ENCODE measurements at places on chromosomes 4 and X.

- peak; percentile 80 for DNase-seq
Measured at GRCh38 chr4:107930821-107931774, at the start of gene CYP2U1. CYP2U1 (plus strand) TSS chr4:107931549; CDS start chr4:107931644, 95 bp downstream.

- no peak for DNase-seq
Measured at GRCh38 chr4:53705151-53705764, 114.0 kb upstream of the LNX1 start.

DNA sequence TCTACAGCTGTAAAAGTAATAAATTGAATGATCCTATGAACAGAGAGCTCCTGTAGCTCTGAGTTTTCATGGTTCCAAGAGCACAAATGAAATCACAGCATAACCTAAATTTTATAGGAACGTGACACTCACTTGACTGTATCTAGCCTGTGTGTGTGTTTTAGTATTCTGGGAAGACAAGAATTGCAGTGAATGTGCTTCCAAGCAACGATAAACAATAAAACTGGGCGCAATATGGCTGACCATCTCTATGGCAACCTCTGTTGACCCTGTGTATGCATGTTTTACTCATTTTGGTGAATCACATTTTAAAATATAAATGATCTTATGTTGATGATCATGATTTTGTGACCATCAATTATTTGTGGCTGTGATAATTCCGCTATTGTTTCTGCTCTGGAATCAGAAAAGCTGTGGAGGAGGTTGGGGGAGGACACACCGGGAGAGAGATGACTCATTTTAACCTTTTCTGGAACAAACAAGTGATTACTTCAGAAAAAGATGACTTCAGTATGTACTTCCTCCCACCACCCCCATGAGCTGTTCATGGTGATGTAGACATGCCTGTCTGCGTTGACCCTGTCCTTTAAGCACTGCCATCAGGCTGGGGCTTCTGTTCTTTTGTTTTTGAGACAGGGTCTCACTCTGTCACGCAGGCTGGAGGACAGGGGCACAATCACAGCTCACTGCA is 31.8 kb downstream of the USP11 start:
- no peak for DNase-seq

DNA sequence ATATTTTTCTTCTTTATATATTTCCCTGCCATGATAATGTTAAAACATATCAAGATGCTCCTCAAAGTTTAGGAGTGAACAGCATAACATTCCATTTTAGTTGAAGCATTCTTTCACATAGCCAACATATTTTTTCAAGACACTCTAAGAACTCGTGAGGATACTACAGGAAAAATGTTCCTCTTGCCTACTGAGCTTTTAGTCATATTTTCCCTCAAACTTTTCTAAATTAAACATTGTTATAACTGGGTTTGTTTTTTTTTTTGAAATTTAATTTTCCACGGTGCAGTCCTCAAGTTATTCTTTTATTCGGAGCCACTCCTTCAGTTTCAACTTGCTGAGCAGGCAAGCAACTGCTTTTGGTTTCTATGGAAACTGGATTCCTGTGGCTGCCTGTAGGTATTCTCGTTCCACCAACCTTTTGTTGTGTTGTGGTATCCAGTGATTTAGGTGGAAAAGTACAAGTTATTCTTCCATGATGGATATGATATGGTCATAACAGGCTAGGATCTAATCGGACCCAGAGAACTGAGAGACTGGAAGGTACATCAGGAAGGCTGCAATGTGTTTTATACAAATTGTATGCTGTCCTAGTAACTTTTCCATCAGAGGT is 248.0 kb downstream of the TRIML1 start:
- no peak for DNase-seq

- DNase-seq, result no peak
Measured at GRCh38 chr4:15253349-15253748, 174.5 kb upstream of the C1QTNF7 start.

GRCh38 chrX:129496625-129497024 is 26.7 kb downstream of the SMARCA1 start:
- DNase-seq, result no peak

DNA sequence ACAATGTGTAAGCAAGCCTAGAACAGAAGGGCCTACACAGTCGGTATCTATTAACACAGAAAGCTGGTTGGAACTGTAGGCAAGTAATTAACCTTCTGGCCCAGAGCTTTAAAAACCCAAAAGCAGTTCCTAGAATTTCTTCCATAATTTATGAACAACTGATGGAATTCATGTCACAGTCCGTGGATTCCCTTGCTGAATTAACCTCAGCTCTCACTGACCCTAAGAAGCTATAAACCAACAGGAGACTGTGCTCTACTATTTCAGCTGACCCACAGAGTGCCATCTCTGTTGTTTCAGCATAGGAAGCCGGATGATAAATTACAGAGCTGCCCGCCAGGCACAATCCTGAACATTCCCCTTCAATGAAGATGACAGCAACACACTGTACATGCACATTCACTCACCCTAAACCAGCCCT is 157.3 kb downstream of the PRDM5 start:
- no peak for DNase-seq

DNA sequence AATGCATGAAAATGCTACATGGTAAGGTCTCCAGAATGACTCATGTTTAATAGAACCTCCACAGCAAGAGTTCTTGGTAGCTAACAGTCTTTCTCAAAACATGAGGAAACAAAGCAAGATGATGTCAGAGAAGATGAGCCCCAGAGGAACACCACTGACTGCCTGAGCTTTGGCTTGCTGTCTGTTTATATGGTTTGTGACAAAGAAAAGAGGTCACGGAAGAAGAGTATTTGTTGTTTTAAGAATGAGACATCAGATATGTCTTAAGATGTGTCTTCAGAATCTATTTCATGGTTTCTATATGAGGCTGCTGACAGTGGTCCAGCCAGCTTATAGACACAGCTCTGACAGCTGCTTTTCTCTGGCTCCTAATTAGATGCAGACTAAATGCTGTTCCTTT is 18.8 kb upstream of the AREG start:
- DNase-seq, result no peak

- DNase-seq, result no peak
Measured at GRCh38 chr4:139779691-139780090, 114.1 kb downstream of the MGST2 start.

DNA sequence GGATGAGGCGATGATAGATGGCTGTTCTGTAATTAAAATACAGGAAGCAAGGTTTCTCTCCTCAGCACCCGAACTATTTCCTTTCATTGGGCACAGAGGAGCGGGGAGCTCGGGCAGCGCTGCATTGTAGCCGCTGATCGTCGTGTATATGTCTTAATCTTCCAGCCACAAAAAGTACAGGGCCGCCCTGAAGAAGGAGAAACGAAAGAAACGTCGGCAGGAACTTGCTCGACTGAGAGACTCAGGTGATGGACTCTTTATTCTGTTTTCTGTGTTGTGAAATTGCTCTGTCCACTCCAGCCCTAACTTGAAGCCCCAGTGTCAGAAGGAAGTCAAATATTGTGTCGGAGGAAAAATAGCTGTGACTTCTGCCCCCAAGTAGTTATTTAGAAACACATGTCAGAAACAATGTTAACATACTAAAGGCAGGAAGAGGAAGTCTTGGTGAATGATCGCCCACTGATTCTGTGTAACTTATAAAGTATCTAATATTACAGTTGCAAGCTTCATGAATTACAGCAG is 546 bp downstream of the ZRSR2 start:
- no peak for DNase-seq

GRCh38 chr4:168993714-168994510 is 16.1 kb downstream of the CBR4 start:
- DNase-seq, result no peak

- peak; percentile 10 for DNase-seq
Measured at GRCh38 chr4:150402871-150403272, 179.1 kb upstream of the MAB21L2 start.

DNA sequence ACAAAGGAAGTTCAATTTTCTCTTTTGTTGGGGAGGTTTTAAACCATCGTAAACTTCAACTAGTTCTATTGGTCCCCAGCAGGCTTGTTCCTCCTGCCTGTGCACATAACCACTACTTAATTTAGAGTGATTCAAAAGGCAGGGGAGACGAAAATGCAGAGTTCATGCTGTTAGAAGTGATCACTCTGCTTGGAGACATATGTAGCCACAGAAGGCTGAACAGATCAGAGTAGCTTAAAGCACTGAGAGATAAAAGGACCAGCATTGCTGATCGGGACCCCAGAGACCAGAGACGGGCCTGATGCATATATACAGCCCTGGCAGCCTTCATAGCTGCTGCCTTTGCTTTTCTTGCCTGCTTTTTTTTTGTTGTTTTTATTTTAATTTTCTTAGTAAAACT is 662.0 kb upstream of the CPEB2 start:
- no peak for DNase-seq

DNA sequence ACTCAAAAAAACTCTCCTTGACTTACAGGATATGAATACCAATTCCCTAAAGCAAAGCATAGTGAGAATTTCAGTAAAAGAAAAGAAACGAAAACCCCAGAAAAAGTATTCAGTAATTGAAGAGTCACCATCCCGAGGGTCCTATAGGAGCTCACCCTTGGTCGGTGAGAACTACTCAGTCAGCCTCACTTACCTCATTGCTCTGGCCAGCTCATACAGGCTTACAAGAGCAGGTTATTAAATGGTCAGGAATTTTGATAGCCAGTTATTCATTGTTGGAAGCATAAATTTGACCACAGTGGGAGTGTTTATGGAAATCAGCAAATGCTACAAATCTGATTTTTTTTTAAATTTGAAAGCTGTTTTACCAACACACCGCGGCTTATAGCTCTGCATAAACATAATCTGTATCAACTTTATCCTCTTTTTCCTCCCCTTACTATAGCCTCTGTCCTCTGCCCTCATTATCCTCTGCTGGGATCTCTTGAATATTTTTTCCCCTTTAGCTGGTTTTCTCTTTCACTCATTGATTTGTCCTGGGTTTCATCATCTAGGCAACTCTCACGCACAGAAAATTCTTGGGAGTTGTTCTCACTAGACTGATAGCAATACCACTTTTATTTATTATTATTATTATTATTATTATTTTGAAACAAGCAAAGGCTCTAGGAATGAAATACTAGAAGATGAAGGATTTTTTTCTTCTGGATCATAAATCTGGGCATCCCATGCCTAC is 11.0 kb upstream of the CXCL2 start:
- DNase-seq, result no peak

- DNase-seq, result no peak
Measured at GRCh38 chrX:119738742-119739141, 19.6 kb upstream of the SOWAHD start.

DNA sequence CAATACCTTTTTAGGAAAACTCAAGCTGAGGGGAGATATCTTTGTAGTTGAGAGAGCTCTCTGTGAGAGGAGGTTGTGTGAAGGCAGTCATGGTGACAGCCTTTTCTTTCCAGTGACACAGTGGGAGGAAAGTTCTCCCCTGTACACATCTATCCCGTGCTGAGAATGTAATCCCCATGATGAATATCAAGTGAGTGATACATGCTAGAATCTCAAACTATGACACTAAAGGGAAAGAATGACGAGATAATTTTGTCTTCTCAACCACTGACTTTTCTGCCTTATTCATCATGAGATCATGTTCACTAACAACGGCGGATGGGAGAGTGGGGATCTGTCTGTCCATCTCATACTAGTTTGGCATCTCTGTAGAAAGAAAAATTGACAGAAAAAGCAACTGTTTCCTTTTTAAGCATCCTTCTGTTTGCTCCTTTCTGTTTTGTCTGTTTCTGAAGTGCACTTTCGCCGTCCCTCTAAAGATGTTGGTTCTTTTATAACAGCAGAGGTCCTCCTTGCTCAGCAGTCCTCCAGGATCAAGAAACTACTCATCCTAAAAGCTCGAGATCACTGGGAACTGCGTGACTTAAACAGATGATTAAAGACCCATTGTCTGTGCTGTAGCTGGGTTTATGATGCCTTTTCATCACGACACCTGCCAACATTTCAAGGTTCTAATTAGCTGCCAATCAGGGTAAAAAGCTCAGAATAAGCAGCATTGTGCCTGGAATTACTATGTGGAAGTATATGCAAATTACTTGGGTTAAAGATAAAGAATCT is 137.6 kb downstream of the DCK start:
- no peak for DNase-seq

DNA sequence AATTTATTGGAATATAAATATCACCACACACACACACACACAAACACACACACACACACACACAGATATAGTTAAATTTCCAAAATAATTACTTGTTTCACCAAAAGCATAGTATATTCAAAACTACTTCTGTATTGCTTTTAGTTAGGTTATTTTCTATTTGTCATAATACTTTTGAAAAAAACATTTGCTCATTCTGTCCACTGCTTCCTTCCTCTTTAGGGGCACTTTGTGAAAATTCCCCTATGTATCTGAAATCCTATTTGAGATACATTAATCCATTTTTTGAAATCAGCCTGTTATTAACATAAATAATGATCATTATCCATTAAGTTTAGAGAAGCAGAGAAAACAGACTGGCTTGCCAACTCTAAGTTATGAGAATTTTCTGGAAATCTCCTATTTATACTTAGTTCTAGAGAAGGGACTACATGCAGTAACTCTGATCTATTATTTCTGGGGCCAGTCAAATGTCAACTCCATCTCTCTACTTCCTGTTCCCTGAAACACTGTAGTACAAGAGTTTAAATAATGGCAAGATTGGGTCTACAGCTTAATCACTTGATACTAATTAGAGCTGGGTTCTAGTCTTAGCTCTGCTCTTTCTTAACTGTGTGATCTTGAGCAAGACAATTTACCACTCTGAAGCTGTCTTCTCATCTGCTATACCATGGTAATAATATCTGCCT is 54.4 kb upstream of the GPR174 start:
- DNase-seq, result no peak

Data from stimulated activated naive CD4-positive, alpha-beta T cell (primary cell).